Spleen (tissue), 13 donors: ENCODE measurements at places on chromosomes 1 and 21.
A peak's percentile ranks its signal among the peaks of the same experiment; 100 is the strongest.

GRCh38 chr1:37922767-37923550 is 23.9 kb downstream of the INPP5B start:
- no peak overlapping the region for H3K4me3 ChIP-seq
- peaks cover 96% of the 10 kb centered on the region for H3K4me1 ChIP-seq
- no peaks in the 10 kb centered on the region for H3K27me3 ChIP-seq
- peak; percentile 82 for DNase-seq
- peaks cover 7% of the 10 kb centered on the region for H3K36me3 ChIP-seq
- H3K27ac ChIP-seq = peak overlapping the region; percentile 76

GRCh38 chr21:26130249-26130881 is 40.2 kb downstream of the APP start:
- H3K4me3 ChIP-seq = no peak overlapping the region
- DNase-seq = no peak
- H3K36me3 ChIP-seq = no peaks in the 10 kb centered on the region
- H3K27ac ChIP-seq = peak overlapping the region; percentile 26

GRCh38 chr1:53593758-53594380 is 134.7 kb downstream of the DMRTB1 start:
- no peaks in the 10 kb centered on the region for H3K36me3 ChIP-seq
- H3K27me3 ChIP-seq = no peaks in the 10 kb centered on the region
- H3K27ac ChIP-seq = no peak overlapping the region
- H3K4me3 ChIP-seq = no peak overlapping the region
- peak; percentile 62 for DNase-seq
- no peaks in the 10 kb centered on the region for H3K4me1 ChIP-seq

GRCh38 chr1:177925006-177925405 is 44.9 kb downstream of the SEC16B start:
- H3K4me3 ChIP-seq = no peak overlapping the region
- H3K4me1 ChIP-seq = no peaks in the 10 kb centered on the region
- no peaks in the 10 kb centered on the region for H3K27me3 ChIP-seq
- H3K36me3 ChIP-seq = no peaks in the 10 kb centered on the region

DNA sequence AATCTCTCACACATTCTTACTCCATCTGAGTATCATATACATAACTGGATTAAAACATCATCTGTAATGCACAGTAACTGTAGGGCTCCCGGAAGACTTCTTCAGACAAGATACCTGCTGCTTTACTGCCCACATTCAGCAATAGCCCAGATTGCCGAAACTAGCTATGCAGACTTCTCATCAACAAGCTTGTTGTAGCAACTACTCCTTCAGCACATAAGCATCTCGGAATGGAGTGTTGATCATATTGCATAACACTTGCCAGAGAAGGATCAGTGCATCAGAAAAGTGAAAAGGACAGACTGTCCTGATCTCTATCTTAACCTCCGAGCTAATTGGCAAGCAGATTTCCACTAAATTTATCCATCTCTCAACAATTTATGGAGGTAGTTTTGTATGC is 354.6 kb upstream of the C1orf87 start:
- no peaks in the 10 kb centered on the region for H3K4me1 ChIP-seq
- H3K27ac ChIP-seq = no peak overlapping the region
- no peak overlapping the region for H3K4me3 ChIP-seq
- DNase-seq = no peak
- no peaks in the 10 kb centered on the region for H3K36me3 ChIP-seq

DNA sequence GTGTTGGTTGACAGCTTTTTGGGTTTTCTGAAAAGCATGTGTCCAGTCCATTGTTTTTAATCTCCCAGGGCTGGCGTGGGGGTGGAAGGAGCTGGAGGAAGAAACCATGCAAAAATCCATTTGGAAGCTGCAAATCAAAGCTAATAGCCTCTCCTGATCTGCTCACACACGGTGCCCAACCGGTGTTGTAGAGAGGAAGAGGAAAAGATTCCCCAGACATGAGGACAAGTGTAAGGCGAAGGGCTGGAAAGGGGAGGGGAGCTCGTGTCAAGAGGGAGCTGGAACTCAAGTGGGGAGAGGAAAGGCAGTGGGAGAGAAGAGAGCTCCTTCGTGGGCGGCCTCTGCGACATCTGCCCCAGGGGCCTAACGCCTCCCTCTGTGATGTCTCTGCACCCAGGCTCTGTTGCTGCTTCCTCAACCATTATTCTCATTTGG is 112.3 kb upstream of the IRF2BP2 start:
- H3K27ac ChIP-seq = peak overlapping the region; percentile 96
- H3K4me1 ChIP-seq = peaks cover 98% of the 10 kb centered on the region
- H3K4me3 ChIP-seq = no peak overlapping the region
- no peak for DNase-seq
- no peaks in the 10 kb centered on the region for H3K27me3 ChIP-seq
